ENCODE measurements at places on chromosomes 7 and 10.

DNA sequence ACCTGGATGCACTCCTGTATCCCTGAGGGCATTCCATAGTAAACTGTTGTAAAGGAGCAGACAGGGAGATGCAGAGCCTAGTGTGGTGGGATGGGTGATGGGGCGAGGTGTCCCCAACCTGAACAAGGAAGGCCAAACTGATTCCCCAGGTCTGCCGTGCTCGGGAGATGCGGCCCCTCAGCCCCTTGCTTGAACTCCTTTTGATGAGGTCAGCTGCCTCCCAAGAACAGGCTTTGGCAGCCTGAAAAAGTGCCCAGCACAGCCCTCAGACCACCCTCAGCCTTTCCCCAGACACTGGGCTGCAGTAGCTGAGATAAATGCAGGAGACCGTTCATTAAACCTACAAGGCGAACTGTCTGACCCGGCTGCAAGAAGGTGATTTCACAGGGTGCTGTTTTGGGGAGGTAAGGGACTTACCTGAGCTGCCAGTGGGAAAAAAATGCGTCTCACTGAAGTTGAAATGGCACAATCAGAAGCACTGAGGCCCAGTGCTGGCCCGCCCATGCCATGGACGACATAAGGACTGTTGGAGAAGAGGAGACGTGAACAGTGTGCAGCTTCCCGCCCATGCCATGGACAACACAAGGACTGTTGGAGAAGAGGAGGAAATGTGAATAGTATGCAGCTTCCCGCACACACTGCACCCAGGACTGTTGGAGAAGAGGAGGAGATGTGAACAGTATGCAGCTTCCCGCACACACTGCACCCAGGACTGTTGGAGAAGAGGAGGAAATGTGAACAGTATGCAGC is 148.4 kb upstream of the FAM20C start:
- DNase-seq = no peak

DNA sequence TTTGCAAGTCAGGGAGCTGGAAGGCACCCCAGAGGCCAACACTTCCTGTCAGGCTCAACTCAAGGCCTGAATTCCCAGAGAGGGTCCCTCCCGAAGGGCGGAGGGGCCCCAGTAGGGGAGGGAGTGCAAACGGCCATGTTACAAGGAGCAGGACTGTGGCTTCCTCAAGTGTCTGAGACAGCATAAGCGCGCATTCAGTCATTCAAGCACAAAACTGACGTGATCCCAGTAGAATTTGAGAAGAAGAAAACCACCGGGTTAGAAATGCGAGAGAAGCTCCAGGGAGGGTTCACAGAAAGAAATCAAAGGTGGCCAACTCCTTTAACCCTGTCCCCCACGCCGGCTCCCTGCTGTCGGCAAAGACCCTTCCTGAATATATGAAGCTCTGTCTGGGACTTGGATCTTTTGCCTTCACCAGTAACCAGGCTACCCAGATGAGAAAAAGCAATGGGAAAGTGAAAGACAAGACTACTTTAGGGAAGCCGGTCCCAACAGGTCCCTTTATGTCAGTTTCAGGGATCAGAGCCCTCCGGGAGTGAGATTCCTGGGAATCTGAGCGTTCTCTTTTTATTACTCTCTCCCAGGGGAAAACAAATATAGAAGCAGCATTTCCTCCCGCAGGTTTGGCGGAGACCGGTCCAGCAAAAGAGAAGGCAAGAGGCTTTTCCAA is 1.3 kb downstream of the AFAP1L2 start:
- no peak for DNase-seq

- DNase-seq = no peak
Observed at GRCh38 chr10:73584737-73585136, 6.4 kb downstream of the USP54 start.

GRCh38 chr7:131026297-131027000 is 292.4 kb upstream of the KLF14 start:
- no peak for DNase-seq

GRCh38 chr10:15333909-15334649 is 37.0 kb downstream of the FAM171A1 start:
- DNase-seq = no peak

DNA sequence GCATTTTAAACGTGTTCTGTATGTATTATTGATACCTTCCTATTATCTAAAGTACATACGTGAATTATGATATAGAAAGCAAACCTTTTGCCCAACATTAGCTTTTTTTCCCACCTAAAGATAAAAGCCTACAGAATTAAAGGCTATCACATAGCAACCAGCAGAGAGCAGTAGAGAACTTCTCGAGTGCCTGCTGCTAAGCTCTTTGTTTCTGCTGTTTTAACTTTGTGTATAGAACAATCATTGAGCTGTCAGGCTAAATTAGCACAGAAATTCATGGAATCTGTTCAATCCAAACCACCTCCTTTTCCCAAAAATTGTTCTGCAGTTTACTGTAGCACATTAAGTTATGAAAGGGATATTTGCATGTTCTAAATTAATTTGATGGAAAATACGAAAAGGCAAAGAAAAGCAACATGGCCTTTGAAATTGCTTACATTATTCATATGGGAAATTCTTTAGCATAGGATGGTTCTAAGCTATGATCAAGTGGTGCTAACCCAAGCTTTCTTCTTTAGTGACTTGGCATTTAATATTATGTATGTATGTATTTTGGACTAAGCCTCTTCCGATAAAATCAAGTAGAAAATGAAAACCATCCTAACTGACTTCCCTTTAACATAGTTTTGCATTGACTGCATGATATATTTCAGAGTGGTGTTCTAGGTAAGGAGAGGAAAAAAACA is 1288.5 kb downstream of the GATA3 start:
- DNase-seq = no peak

DNA sequence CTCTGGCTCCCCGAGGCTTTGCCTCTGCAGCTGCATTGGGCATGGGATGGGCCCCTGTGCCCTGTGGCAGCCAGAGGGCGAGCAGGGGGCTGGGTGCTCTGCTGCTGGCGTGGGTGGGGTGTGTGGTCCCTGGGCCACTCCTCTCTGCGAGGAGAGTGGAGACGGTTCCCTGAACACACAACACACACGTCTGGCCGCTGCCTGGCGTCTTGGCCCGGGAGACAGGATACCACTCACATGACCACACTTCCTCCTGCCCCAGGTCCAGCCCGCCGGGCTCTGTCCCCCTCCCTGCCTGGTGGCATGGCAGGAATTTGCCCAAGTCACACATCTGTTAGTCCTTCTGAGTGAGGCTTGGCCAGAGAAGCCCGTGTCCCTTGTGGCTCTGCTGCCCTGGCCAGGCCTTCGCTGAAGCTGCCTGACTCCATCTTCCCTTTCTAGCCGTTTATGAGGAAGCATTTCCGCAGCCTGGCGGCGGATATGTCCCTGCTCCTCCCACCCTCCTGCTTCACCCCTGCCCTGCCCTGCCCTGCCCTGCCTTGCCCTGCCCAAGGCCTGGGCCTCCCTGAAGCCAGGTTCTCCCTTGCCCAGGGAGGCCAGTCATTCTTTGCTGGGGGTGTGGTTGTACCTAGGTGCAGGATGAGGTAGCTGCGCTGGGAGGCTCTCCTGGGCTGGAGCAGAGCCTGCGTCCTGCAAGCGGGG is 3.0 kb downstream of the BRI3 start:
- no peak for DNase-seq

DNA sequence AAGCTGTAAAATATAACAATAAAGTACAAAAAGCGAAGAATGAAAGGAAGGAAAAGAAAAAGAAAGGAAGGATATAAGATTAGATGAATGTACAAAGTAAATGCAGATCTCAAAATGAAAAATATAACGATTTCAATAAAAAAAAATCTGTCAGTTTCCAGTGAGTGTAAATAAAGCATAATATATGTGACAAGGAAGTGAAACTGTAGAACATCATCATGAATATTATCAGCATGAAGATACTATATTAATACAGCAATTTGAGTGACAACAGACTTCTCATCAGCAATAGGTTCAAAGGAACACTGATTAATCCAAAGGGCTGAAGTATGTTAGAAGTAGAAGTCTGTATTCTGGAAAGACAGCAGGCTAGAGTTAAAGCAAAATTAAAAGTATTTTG is 659.5 kb upstream of the MBL2 start:
- no peak for DNase-seq

- DNase-seq = no peak
Observed at GRCh38 chr10:94450782-94451181, 48.4 kb downstream of the TBC1D12 start.

DNA sequence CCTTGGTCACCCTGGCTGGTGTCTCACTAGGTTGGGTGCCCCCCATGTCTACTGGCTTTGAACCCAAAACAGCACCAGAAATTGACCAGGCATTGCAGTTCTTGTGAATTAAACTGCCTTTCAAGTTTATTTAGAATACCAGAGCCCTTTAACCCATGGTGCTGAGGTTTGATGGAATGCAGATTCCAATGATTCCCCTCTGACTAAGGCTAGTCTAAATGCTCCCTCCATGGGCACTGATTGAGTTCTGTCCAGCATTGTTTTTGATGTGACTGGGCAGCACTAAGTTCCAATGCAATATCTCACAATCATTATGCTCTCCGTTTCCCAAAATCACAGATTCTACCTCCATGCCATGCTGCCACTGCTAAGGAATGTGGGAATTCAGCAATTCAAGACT is 1047.4 kb upstream of the LRRN3 start:
- no peak for DNase-seq

DNA sequence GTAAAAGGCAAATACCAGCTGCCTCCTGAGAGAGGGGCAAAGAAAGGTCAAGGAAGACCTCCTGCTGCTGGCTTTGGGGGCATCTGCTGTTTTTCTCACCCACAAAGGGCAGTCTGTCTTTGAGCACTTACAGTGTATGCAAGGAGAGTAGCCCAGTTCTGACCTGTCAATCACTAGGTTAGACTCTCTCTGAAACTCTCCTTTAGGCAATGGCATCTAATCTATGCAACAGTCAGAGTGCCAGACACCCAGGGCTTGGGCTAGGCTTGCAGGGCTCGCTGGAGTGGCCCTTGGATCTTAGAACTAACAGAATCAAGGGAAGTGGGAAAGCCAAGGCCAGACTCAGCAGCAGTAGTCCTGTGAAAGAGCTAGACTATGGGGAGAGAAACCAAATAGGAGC is 522.9 kb downstream of the NRG3 start:
- DNase-seq = no peak

DNA sequence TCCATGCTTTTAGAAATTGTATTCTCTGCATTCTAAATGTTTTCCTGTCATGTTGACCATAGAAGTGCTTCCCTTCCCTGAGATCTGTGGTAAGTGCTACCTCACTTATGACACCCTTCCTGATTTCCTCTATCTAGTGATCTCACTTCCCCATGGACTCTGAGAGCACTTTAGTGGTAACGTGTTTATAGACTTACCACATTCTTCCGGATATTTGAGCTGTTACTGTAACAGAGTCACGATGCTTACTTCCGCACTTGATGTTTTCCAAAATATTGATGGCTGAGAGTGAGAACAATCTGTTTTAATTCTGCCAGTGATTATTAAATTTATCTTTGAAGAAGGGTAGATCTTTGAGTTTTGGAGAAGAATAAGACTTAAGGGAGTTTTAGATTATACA is 60.1 kb upstream of the NAMPT start:
- DNase-seq = no peak

Data from NCI-H1930 (cell line).